ENCODE measurements at places on chromosomes 1 and 21.

- no peak for DNase-seq
Observed at GRCh38 chr1:235423214-235423652, 56.0 kb downstream of the TBCE start.

- DNase-seq = no peak
Observed at GRCh38 chr1:163442895-163443294, 121.1 kb downstream of the NUF2 start.

GRCh38 chr1:223887747-223888418 lies 42.1 kb upstream of the TP53BP2 start:
- DNase-seq = peak; percentile 87

- DNase-seq = no peak
Observed at GRCh38 chr1:153202006-153202405, 1.2 kb upstream of the LELP1 start.

- no peak for DNase-seq
Observed at GRCh38 chr1:26468911-26469310, 3.3 kb upstream of the HMGN2 start.

DNA sequence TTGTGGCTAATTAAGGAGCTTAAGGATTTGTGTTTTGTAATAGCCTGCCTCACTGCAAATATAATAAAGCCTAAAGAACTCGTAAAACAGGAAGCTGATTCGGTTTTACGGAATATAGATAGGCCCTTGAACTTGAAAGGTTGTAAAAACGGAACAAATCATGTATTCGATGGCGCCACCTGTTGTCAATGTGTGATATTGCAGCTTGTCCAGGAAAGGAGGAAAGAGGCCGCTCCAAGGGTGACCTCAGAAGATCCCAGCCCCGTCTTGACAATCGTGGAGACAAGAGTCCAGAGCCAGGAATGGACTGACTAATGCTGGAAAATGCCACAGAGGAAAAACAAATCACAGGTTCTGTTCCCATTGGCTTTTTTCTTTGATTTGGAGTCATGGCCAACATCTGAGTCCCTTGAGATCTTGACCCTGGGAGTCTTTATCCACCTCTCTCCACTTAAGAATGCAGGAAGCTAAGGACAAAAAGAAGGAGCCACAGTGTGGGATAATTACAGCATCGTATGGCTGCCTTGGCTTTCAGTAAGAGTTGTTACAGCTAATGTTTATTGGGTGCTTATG lies 7.0 kb upstream of the IGSF21 start:
- DNase-seq = peak; percentile 65
